ENCODE measurements at places on chromosomes 12 and 14. TPM values are rescaled to one million over a fixed set of nuclear protein-coding genes. Genes with fewer than 3 reads are reported as not detected.

- H3K27me3 ChIP-seq, result no peaks in the 10 kb centered on the region
- H3K27ac ChIP-seq, result peak overlapping the region; percentile 84
- H3K4me3 ChIP-seq, result peak overlapping the region; percentile 94
- H3K4me1 ChIP-seq, result no peaks in the 10 kb centered on the region
- no peaks in the 10 kb centered on the region for H3K36me3 ChIP-seq
These were observed 668 bp downstream of the MRPS35 start for GRCh38 chr12:27711317-27711682.

Gene P3H3
- 13.1 TPM for total RNA-seq

Gene MED6
- total RNA-seq, result 63.0 TPM

GRCh38 chr14:22634233-22634900 is 9.8 kb downstream of the OR6J1 start:
- no peaks in the 10 kb centered on the region for H3K36me3 ChIP-seq
- H3K27me3 ChIP-seq, result no peaks in the 10 kb centered on the region
- no peak overlapping the region for H3K27ac ChIP-seq
- H3K4me1 ChIP-seq, result no peaks in the 10 kb centered on the region

- H3K36me3 ChIP-seq, result no peaks in the 10 kb centered on the region
- no peak for DNase-seq
- no peak overlapping the region for H3K4me3 ChIP-seq
- no peaks in the 10 kb centered on the region for H3K27me3 ChIP-seq
- no peaks in the 10 kb centered on the region for H3K4me1 ChIP-seq
These were observed 9.8 kb downstream of the NPC2 start for GRCh38 chr14:74483321-74483720.

Gene DUSP16
- total RNA-seq, result 48.6 TPM

Data from testis (tissue), 5 donors.